Lung (tissue), 17 donors: ENCODE measurements at places on chromosomes 1 and 21. TPM values are rescaled to one million over a fixed set of nuclear protein-coding genes. Genes with fewer than 3 reads are reported as not detected.

The CLCA4 gene
- 0.09 TPM for total RNA-seq

- DNase-seq = no peak
Measured at GRCh38 chr1:65423884-65424572, 3.6 kb downstream of the LEPR start.

DNA sequence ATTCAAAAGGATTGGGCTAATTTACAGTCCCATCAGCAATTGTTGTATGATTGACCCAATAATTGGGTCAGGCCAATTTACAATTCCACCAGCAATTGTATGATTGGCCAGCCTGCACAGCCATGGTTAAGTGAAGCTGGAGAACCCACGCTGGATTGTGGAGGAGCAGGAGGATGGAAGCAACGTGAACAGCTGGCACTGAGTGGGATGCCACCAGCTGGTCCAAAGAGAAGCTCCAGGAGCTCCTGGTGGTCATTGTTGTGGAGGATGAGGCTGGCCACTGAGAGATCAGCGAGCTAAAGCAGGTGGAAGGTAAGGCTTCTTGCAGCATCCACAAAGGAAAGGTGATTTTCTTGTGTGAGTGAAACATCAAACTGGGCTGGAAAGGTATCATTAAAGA is 23.2 kb upstream of the EFCAB14 start:
- DNase-seq = no peak

DNA sequence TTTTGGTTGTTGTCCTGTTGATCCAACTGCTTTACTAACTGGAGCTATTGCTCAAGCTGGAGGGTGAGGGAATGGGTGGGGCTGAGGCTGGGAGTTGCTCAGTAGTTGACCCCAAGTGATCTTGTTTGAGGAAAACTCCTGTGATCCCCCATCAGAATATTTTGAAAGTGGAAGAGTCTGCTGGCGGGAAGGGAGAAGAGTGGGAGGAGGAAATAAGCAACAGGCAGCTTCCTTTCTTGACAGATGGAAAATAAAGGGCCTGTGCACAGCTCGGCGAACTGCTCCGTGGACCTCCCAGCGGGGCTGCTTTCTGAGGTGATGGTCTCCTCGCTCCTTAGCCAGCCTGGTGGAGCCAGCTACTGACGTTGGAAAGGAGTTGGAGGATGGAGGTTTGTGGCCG is 199.1 kb upstream of the LMO4 start:
- peak; percentile 75 for DNase-seq

The DMBX1 gene
- not detected for total RNA-seq

DNA sequence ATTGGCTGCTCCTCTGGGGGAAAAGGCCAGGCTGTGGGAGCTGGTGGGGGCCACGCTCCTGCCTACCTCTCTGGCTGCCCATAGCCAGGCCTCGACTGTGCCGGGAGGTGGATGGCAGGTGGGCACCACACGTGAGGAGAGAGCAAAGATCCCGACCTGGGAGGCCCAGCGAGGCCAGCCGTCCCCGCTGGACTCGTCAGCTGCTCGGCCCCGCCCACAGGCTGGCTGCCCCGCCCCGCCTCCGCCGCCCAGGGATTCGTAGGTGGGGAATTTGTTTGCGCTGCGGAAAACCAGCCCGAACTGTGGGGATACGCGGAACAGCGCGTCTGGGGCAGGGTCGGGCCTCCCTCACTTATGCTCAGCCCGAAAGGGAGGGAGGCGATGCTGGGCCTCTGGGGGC is 31.7 kb downstream of the TP73 start:
- peak; percentile 56 for DNase-seq

- no peak for DNase-seq
Measured at GRCh38 chr1:225418059-225418458, 9.8 kb downstream of the LBR start.

GRCh38 chr1:42913426-42914091 is 45.1 kb downstream of the SLC2A1 start:
- peak; percentile 87 for DNase-seq

DNA sequence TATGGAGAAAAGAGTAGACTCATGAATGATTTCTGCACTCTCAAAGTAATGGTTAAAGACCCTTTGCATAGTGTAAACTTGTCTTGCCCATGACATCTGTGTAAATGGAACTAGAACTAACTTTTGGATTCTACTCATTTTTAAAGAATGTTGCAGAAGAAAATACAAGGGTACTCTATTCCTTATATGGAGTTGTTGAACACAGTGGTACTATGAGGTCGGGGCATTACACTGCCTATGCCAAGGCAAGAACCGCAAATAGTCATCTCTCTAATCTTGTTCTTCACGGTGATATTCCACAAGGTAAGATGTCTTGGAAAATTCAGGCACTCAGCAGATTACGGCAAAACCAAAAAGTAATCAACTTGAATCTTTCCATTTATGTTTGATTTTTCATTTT is 19.8 kb downstream of the CCT8 start:
- no peak for DNase-seq

The TFF3 gene
- total RNA-seq = 37.8 TPM

The AMY1C gene
- total RNA-seq = 29.3 TPM
